ENCODE measurements at places on chromosomes 3 and 15.
A peak's percentile ranks its signal among the peaks of the same experiment; 100 is the strongest.

DNA sequence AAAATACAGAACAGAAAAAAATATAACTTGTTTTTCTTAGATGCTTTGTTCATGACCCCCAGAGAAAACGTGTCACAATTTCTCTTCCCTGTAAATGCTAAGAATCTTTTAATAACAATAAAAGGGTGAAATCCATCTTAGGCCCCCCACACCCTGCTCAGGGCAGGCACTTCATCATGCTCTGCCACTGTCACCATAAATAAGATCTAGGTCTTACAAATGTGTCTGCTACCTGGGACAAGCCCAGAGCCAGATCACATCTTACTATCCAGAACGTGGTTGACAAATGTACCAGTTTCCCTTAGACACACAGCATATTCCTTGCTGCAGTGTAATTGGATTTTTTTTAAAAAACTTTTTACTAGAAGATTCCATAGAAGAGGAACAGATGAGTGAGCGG, 795.4 kb downstream of the AGBL1 start:
- no peak for DNase-seq

- no peak for DNase-seq
These were observed 95.7 kb downstream of the TNIK start for GRCh38 chr3:171364500-171364899.

DNA sequence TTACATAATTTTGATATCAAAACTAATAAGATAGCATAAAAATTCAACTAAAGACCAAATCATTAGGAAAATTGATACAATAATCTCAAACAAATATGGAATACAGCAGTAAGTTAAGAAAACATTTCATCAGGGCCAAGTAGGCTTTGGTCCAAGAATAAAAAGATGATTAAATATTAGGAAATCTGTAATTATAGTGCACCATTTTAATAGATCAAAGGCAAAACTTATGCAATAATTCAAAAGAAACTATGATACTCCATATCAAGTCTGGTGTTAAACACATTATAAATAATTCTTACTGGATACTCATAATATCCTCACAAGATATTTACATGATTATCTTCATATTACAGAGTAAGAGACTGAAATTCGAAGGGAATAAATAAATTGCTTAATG, 51.2 kb downstream of the THRB start:
- no peak for DNase-seq

DNA sequence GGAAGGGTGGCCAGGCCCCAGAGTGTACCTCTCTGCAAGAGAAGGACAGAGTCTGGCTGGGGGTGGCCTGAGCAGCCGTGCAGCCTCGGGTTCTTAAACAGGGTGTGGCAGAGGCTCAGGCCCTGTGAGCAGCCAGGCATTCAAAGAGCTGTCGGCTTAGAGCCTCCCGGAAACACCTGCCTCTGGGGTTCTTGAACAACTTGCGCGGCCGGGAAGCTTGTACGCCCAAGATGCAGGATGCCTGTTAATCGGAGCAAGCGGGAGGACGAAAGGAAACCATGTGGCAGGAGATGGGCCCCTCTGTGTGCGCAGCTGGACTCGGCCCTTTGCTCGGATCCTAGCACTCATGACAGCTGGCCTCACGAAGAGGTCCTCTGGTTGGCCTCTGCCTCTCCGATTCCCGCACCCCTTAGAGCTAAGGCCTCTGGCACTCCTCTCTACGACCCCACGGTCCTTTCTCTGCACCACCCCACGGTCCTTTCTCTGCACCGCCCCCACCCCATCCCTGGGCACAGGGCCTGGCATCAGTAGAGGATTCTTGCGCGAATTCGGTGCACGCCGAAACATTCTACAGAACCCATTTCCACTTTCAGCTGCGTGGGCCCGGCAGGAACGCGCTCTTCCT, 23.9 kb upstream of the TXNRD3 start:
- DNase-seq: no peak

DNA sequence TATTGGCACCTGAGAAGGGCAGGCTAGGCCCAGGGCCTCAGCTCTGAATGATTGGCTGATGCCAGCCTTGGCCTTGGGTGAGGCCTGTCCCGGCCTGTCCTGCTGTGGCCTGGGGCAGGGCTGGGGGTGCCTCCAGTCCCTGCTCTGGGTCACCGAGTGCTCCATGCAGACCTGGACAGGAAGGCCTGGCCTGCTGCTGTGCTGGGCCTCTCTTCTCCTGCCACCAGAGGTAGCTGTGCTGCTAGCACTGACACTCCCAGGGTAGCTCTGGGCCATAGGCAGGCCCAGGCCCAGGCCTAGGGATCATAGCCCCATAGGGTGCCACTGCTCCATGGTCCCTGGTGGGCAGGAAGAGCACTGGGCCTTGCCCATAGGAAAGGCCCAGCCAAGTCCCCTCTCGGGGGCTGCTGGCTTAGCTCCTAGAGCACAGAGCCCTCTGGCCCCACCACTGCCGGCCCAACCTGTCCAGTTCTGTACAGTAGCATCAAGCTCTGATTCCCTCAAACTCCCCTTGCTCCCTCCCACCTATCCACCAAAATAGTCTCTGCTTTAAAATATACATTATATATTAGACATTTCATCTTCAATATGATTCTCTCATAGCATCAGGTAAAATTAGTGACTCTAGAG, 18.2 kb downstream of the ABTB1 start:
- peak; percentile 66 for DNase-seq

- no peak for DNase-seq
These were observed 253.6 kb downstream of the NR1D2 start for GRCh38 chr3:24198728-24199127.

- peak; percentile 9 for DNase-seq
These were observed 21.1 kb downstream of the GCNT3 start for GRCh38 chr15:59632714-59633113.

- no peak for DNase-seq
These were observed 658.7 kb downstream of the SQOR start for GRCh38 chr15:46293550-46293949.

DNA sequence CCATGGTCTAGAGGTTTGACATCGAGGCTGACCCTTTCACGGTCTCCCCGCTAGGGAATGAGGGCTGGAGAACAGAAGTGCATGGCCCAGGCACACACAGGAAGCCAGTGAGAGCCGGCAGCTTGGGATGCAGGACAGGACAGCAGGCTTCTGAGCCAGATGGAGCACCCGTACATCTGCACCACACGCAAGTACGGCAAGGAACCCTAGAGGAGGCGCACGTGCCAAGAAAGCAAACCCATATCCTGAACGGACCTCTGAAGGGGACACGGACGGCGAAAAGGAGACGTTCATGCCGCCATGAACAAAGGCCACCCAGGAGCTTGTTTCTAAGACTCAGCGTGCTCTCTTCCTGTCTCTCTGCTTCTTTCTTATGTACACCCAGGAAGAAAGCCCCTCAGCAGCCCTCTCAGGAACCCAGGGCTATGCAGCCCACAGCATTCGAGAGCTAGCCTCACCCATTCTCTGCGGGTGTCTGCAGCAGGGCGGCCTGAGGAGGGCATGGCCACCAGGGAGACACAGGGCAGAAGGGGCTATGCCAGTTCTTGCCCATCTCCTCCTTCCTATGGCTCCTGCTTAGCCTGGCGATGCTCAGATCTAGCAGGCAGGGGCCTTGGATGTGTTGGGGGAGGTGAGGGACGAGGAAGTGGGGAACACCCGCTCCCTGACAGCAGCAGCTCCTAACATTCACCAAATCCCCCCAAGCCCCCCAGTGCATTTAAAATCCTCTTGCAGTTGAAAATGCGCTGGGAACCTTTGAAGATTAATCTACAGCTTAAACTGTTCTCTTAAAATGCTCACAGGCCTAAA, 81.3 kb downstream of the PCSK6 start:
- DNase-seq: no peak

DNA sequence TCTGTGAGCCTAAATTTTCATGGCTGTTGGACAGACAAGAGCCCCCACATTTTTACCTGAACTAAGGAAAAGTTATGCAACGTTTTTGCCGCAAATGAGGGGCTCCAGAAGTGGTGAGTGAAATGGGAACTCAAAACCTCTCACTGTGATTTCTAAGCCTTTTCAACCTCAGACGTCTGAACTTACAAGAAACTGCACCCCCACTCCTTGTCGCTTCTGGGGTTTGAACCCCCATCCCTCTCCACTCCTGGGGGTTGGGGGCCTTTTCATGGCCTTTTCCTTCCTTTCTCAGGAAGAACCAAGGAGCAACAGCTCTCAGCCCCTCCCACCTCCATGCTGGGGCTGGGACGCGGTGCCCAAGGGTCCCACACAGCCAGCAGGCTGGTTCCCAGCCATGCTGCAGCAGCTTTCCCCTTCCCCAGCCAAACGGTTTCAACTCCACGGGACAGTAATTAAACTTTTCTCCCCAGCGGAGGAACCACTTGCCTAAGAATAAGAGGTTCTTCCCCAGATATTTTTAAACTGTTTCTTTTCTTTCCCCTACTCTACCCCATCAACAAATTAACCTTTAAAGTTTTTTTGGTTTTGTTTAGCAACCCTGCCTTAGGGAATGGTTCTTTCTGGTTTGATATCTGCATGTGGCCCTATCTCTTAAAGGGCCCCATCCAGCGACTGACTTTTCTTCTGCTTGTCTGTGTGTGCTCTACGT, 387.6 kb upstream of the CBLB start:
- DNase-seq: no peak

DNA sequence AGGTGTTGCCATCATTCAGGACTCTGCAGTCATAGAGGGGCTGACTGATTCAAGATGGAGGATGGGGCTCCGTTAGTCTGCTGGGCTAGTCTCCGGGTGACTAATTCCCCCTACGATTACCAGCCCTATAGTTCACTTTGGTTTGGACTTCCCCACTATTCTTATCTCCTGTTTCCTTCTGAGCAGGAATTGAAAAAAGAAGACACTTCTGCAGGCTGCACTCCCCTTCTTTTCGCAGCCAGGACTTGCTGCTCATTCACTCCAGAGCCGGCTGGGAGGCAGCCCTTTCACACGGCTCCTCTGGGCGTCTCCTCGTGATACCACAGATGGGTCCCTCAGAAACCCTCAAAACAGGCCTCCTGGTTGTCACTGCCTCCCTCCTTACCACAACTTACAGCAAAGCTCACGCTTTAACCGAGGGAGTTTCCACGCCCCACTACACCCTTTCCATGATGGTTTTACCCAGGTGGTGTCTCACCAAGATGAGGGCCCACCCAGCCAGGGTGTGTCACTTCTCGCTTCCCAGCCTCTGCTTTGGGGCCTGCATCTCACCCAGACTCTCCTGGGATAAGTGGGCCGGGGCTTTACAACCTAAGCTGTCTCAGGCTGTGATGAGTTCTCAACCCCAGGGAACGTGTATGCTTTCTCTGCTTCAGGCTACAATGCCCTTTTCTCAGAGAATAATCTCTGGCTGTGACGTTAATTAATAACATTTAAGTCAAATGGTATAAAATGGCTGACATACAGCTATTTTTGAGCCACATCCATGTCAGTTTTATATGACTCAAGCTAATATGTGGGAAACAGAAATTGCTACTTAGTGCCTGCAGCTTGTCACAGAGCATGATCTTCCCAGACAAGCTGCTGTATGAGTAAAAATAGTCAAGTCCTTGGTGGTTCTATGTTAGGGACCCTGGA, 11.9 kb downstream of the CX3CR1 start:
- no peak for DNase-seq

GRCh38 chr15:87758794-87759418, 497.6 kb downstream of the NTRK3 start:
- DNase-seq: no peak

GRCh38 chr15:58484791-58485600, 53.2 kb downstream of the LIPC start:
- no peak for DNase-seq

DNA sequence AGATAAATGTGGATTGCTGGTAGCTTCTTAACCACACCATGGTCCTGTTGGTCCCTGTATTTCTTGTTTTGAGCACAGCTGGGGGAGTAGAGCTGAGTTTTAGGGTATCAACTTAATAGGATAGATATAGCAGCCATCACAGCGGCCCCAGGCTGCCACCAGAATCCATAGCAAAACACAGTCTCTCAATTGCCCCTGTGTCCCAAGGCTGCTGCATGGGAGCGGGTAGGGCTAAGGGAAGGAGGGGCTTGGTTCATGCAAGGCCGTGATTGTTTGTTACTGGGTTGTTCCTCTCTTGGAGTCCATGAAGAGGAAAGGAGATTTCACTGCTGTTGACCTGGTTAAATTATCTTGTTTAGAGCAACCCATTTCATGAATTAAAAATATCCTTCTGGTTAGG, 22.1 kb downstream of the ARNT2 start:
- DNase-seq: no peak

GRCh38 chr3:66489581-66489980, 11.2 kb downstream of the LRIG1 start:
- no peak for DNase-seq

- DNase-seq: no peak
These were observed 65.7 kb downstream of the SHQ1 start for GRCh38 chr3:72782521-72782920.

DNA sequence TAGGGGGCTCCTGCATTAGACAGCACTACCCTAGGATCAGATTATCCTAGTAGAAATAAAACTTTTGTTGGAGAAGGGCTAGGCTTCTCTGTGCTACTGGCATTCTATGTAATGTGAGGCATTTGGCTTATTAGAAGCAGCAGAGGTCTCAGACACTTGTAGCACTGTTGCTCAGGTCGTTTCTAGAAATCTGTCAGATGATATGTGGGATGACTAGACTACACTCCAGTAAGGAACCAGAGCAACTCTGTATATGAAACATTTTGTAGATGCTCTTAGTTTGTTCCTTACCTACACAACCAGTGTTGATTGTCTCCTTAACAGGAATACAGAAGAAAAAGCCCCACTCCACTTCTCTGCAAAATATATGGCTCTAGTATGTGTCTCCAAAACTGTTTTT, 21.9 kb upstream of the FBXL22 start:
- DNase-seq: no peak

DNA sequence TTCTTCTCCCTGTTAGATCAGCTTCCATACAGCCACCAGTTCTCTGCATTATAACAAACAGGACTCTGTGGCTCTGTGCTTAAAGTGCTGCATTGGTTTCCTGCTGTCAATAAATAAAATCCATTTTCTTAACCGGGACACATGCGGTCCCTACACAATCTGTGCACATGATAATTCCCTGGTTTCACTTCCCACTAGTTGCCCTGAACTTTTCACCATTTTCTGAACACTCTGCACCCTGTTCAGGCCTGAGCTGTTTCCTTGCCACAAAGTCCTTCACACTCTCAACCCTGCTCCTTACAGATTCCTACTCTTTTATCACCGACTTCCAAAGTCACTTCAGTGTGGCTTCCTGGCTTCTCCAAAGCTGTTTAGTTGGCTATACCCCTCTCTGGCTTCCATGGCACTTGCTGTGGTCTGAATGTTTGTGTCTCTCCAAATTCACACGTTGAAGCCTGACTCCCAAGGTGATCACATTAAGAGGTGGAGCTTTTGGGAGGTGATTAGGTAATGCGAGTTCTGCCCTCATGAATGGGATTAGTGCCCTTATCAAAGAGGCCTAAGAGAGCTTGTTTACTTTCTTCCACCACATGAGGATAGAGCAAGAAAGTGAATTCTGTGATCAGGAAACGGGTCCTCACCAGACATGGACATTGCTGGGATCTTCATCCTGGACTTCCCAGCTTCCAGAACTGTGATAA, 233.4 kb downstream of the CHST2 start:
- no peak for DNase-seq

GRCh38 chr3:195110647-195111318, 160.2 kb downstream of the XXYLT1 start:
- DNase-seq: peak; percentile 21

- peak; percentile 64 for DNase-seq
These were observed 27.0 kb downstream of the SHQ1 start for GRCh38 chr3:72821161-72821781.
